ENCODE measurements at places on chromosomes 1 and 21.

- no peak for DNase-seq
These were observed 30.9 kb upstream of the UBE2U start for GRCh38 chr1:64172458-64172983.

- DNase-seq, result no peak
These were observed at the start of gene GSTM3 for GRCh38 chr1:109740615-109741373. GSTM3 (minus strand) TSS chr1:109741038; CDS start chr1:109740287, 751 bp downstream.

GRCh38 chr1:61337441-61337951 lies 255.1 kb downstream of the NFIA start:
- DNase-seq, result no peak

GRCh38 chr1:234745844-234746797 lies 136.1 kb upstream of the IRF2BP2 start:
- no peak for DNase-seq

GRCh38 chr1:21579791-21580190 lies 70.6 kb downstream of the ALPL start:
- DNase-seq, result no peak

GRCh38 chr1:47997289-47998200 lies at the start of gene TRABD2B:
TRABD2B (minus strand) TSS chr1:47997385.
- peak; percentile 52 for DNase-seq

- peak; percentile 30 for DNase-seq
These were observed 57.4 kb downstream of the ARID4B start for GRCh38 chr1:235270625-235271024.

GRCh38 chr1:86200901-86201300 lies 44.3 kb upstream of the COL24A1 start:
- DNase-seq, result no peak

DNA sequence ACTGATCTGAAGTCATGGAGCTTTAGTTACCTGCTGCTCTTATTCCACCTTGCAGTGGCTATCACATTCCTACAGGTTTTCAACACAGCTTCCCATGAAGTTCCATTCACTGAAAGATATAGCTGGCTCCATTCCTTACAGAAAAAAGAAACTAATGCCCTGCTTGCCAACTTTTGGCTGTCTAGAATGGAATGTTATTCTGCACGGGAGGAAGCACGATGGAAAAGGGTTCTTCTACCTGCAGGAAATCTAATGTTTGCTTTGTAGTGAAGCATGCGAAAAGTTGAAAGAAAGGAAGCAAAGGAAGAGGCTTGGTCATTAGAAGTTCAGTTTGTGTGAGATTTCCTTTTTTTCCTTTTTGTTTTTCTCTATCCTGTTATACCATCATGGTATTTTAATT lies 32.6 kb downstream of the GIPC2 start:
- no peak for DNase-seq
